Cerebellar nuclear complex (tissue), 1 donor: ENCODE measurements at places on chromosomes 2 and 18.

DNA sequence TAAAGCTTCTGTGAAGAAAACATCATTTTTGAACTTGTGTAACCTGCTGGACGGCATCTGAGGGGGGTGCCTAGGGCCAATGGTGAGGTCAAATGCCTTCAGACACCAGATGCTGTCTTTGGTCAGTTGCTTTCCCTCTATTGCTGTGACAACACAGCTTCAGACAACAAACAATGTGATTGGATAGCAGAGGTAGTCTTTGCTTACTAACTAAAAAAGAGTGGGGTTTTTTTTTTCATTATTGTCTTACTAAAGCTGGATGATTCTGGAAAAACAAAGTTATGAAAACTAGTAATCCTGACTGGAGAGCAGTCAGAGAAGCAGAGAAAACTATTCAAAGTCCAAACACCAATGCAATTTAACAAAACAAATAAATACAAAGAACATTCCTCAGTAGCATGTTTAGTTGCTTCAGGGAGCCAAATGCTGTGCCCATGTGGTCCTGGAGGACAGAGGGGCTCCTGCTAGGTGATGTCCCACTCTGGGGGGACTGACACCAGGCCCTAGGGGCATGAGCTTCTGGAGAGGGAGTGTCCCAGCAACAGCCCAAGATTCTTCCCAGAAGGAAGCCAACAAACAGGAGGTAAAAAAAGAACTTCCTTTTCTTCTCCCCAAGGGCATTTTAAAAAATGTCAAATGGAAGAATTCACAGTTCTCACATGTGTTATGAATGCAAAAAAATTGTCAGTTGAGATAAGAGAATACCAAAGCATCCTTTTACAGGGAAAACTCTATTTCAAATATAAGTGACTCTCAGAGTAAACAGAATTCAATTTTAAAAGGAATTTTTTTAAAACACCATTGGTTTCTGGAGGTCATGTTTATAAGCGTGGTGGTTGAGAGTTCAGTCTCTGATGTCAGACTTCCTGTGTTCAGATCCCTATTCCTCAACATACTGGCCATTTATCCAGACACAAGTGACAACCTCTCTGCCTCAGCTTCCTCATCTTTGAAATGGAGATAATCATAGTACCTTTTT is 181.1 kb upstream of the PGAP1 start:
- no peak for DNase-seq

DNA sequence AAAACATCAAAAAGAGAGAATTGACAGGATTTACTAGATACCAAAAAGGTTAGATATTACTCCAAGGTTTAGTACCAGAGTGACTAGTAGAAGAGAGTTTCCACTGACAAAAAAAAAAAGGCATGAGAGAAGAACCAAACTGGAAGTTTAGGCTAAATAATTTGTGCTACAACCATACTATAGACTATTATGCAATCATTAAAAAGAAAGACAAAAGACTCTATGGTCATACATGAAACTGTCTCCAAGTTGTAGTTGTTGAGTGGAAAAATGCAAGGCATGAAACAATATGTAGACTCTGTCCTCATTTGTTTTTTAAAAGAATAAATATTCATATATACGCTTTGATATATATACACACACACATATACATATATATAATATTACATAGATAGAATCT is 1.7 kb upstream of the EXOC6B start:
- no peak for DNase-seq

DNA sequence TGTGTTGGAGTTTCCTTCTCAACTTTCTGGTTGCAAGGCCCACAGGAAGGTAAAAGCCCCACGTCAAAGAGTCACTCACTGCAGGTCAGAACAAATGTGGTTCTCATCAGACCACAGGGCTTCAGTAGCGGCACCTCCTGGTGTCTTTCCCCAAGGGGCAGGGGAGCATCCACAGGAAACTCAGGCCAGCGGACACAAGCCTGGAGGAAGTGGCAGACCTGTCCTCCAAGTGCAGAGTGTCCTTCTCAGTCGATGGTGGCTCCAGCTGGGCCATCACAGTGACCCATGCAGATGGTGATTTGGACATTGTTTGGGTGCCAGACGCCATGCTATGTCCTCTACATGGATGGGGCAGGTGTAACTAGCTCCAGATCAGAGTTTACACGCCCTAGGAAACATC is 84.9 kb downstream of the ACKR3 start:
- no peak for DNase-seq

GRCh38 chr18:11955239-11956029 is 25.9 kb upstream of the IMPA2 start:
- no peak for DNase-seq

GRCh38 chr2:21633466-21633865 is 509.7 kb downstream of the TDRD15 start:
- DNase-seq = no peak

- no peak for DNase-seq
Measured at GRCh38 chr2:59151805-59152204, 910.7 kb upstream of the FANCL start.

DNA sequence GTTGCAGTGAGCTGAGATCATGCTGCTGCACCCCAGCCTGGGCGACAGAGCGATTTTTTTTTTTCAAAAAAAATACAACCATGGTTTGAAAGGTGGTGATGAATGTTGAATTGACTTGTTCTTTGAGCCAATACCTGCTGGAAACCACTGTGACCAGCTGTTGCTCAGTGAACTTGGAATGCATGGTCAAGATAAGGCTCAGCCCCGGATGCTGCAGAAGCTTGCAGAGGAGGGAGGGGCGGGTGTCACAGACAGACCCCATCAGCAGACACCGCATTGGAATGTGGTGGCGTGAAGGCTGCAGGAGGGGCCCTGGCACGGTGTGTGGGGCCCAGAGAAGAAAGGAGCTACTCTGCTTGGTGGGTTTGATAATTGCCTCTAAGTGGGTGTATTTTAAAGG is 91.6 kb downstream of the ITGB1BP1 start:
- no peak for DNase-seq

DNA sequence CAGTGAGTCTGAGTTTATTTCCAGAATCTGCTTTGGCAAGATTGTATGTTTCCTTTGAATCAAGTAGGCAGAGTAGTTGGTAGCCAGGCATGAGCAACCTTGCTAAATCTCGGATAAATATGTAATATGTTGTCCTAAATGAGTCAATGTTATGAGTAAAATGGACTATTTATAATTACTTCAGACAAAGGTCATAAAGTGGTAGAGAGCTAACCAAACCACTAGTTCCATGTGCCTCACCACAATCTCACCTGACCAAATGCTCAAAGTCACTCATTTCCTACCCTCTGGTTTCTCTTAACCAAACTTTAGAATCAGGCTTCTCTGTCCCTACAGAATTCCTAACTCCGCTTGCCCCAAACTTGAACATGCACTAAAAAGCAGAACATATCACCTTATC is 261.2 kb upstream of the FSIP2 start:
- no peak for DNase-seq

GRCh38 chr2:208565690-208566416 is 159.3 kb downstream of the PTH2R start:
- no peak for DNase-seq

DNA sequence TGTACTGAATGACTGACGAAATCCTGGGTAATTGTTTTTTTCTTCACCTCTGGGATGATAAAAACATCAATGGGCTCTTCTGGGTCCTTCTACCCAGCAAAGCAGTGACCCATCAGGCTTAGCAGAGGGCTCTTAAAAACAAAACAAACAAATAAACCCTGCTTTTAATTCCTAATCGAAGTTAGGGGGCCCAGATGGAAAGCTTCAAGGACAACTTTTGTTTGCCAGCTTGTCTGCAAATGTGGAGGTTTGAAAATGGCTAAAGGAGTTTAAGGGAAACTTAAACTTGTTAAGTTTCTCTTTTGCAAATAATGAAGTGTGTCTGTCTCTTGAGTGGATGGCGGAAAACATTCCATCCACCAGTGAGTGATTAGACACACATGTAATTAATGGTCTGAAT is 327.2 kb downstream of the SATB2 start:
- DNase-seq = no peak

GRCh38 chr2:112465382-112465781 is 16.6 kb upstream of the TTL start:
- no peak for DNase-seq

GRCh38 chr18:10152475-10152874 is 238.7 kb downstream of the VAPA start:
- no peak for DNase-seq

DNA sequence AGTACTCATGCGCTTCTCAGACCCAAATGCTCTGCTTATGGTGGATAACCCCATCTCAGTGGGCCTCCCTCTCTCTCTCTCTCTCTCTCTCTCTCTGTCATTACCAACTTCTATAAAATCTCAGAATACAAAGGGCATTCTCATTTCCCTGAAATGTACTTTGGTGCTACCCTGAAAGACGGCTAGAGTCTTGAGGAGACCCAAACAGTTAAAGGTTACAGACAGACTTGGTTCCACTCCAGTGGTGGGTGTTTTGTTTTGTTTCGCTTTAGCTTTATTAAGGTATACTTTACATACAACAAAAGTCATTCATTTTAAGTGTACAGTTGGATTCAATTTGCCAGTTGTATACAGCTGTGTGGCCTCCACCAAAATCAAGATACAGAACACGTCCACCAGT is 60.9 kb downstream of the BCL11A start:
- DNase-seq = no peak

GRCh38 chr2:105377871-105378270 is 21.0 kb downstream of the FHL2 start:
- DNase-seq = no peak

DNA sequence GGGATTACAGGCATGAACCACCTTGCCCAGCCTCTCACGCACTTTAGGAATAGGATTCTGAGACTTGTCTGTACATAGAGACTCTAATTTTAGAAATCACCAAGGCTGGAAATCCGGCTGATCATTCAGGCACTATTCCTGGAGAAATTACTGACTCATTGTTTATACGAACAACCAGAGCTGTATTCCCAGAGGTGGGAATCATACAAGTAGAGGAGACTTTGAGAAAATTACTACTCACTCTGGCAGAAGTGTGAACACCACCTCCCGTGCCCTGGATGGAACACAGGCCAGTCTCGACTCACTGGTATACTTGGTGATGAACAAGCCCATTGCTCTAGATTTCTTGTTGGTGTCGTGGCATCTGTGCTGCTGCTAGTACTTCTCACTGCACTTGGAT is 5.8 kb upstream of the ADNP2 start:
- no peak for DNase-seq

GRCh38 chr2:171985076-171985475 is 14.7 kb upstream of the METAP1D start:
- DNase-seq = no peak

GRCh38 chr2:127655209-127656073 is 9.5 kb downstream of the GPR17 start:
- no peak for DNase-seq

DNA sequence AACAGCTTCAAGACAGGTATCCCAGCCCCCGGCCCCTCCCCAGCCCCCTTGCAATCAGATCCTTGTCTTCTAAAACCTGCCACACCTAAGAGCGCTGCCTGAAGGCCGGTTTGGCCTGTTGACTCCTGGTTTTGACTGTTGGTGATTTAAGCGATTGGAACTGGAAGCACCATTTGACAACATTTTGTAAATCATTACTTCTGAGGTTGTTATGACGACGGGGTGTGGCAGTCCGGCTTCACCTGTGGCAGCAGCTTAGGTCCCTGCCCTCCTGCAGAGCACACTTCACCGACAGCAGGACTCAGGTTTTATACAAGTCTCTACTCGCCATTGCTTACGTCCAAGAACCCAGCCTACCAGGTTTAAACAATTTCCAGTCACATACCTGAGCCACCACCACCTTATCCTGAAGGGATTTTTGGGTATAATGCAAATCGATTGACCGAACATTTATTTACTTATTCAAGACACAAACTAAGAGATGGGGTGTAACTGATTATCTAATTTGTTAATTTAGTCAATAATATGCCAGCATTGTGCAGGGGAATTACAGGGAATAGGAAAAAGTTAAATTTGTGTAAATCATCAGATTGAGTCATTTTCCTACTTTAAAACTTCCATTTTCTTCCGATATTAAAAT is 707 bp upstream of the DGUOK start:
- no peak for DNase-seq

GRCh38 chr2:143909577-143910353 is 610.2 kb downstream of the ZEB2 start:
- no peak for DNase-seq

DNA sequence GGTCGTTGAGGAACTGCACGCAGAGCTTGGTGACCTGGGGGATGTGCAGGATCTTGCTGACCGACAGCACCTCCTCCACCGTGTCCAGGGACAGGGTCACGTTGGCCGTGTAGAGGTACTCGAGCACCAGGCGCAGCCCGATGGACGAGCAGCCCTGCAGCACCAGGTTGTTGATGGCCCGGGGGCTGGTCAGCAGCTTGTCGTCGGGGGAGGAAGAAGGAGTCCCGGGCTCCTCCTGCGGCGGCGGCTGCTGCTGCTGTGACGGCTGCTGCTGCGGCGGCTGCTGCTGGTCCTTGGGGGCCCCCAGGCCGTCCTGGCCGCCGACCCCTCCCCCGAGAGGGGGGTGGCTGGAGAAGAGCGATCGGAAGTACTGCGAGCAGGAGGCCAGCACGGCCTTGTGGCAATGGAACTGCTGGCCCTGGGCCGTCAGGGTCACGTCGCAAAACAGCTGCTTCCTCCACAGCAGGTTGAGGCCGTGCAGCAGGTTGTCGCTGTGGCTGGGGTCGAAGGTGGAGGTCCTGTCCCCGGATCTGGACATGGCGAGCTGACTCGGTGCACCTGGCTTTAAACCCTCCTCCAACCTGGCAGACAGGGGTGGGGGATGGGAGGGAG is 2.7 kb downstream of the KLHL14 start:
- DNase-seq = no peak

DNA sequence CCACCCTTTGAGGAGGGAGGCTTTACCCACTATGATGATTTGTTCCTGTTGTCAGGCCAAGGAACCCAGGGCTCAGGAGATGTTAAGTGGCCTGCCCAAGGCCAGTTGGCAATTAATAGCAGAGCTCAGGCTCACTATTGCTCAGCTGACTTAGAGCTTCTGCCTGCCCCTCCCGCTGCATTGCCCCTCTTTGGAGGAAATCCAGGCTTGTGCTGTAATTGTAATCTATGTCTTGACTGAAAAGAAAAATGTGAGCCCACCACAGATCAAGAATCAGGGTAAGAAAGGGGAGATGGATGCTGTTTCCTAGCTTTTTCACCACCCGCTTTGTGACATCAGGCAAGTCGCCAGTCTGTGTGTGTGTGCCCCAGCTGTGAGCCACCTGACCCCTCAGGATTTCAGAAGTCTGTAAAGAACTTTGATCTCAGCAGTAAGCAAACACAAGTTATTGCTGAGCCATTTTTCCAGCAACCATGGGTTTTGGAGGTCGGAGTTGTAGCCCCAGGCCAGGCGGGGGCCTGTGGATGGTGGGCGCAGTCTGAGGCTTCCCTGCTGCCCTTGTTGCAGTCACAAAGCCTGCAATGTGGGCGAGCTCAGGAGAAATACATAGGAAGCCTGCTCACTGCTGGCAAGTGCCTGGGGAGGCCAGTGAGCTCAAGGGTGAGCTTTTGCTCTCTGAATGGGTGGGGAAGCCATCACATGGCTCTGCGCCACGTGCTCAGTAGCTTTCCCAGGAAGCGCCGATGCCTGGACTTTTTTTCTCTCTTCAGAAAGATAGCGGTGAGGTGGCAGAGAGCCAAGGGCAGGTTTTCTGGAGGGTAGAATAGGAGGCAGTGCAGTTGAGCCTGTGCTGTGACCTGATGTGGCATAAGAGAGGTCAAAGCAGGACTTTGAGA is 6.1 kb downstream of the CABLES1 start:
- no peak for DNase-seq
